ENCODE measurements at places on chromosomes 2 and 18.

- H3K27me3 ChIP-seq, result no peaks in the 10 kb centered on the region
- DNase-seq, result no peak
- no peak overlapping the region for H3K4me3 ChIP-seq
- no peaks in the 10 kb centered on the region for H3K36me3 ChIP-seq
- H3K27ac ChIP-seq, result no peak overlapping the region
These were observed 12.1 kb upstream of the MAPRE2 start for GRCh38 chr18:35029103-35029502.

- no peak for DNase-seq
- H3K27ac ChIP-seq, result no peak overlapping the region
- H3K4me1 ChIP-seq, result no peaks in the 10 kb centered on the region
- no peak overlapping the region for H3K4me3 ChIP-seq
- no peaks in the 10 kb centered on the region for H3K36me3 ChIP-seq
These were observed 354.2 kb upstream of the GALNT5 start for GRCh38 chr2:156903335-156903734.

GRCh38 chr2:188884517-188884916 lies 89.7 kb upstream of the COL3A1 start:
- no peak overlapping the region for H3K4me3 ChIP-seq
- no peaks in the 10 kb centered on the region for H3K27me3 ChIP-seq
- DNase-seq, result no peak
- no peak overlapping the region for H3K27ac ChIP-seq

GRCh38 chr2:169302364-169302763 lies 60.0 kb downstream of the LRP2 start:
- no peaks in the 10 kb centered on the region for H3K27me3 ChIP-seq
- H3K27ac ChIP-seq, result peak overlapping the region; percentile 31
- H3K4me3 ChIP-seq, result no peak overlapping the region
- no peak for DNase-seq

GRCh38 chr2:36433311-36434217 lies 78.0 kb downstream of the CRIM1 start:
- H3K36me3 ChIP-seq, result no peaks in the 10 kb centered on the region
- H3K4me1 ChIP-seq, result peaks cover 5% of the 10 kb centered on the region
- H3K4me3 ChIP-seq, result peak overlapping the region; percentile 34
- H3K27me3 ChIP-seq, result no peaks in the 10 kb centered on the region

DNA sequence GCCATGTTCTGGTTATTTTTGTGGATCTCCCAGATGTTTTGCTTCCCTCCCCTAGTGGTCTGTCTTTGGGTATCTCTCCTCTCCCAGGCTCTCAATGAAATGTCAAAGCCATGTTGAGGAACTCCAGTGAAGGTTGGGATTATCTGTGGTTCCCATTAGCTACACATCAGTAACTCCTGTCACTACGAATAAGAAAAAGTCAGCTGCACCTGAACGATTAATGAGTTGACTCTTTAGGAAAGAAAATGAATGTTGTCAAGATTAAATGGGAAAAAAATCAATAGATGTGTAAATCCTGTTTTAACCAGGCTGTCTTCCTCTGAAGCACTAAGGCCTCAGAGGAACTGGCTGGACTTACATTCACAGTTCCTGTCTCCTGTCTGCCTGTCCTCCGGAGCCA lies 94.0 kb upstream of the DAPL1 start:
- no peak overlapping the region for H3K27ac ChIP-seq
- no peak overlapping the region for H3K4me3 ChIP-seq
- DNase-seq, result no peak
- H3K36me3 ChIP-seq, result no peaks in the 10 kb centered on the region
- H3K4me1 ChIP-seq, result no peaks in the 10 kb centered on the region

- H3K27ac ChIP-seq, result no peak overlapping the region
- no peak for DNase-seq
These were observed 304.6 kb upstream of the CXCR4 start for GRCh38 chr2:136422512-136422911.
